ENCODE measurements at places on chromosomes 1 and 21. TPM values are rescaled to one million over a fixed set of nuclear protein-coding genes. Genes with fewer than 3 reads are reported as not detected.

- DNase-seq, result no peak
Observed at GRCh38 chr21:38112219-38112789, 144.5 kb upstream of the KCNJ15 start.

GRCh38 chr1:182391028-182391361, 595 bp downstream of the GLUL start:
- DNase-seq, result no peak

- DNase-seq, result no peak
Observed at GRCh38 chr1:168763031-168763430, 34.0 kb upstream of the DPT start.

- no peak for DNase-seq
Observed at GRCh38 chr21:24150753-24151152, 1456.5 kb downstream of the MRPL39 start.

The CELA3A gene
- 1.1 TPM for total RNA-seq

The S100A7A gene
- not detected for total RNA-seq

The C8A gene
- total RNA-seq, result not detected

All from left colon (tissue), 2 donors.